ENCODE measurements at places on chromosomes 4 and X. TPM values are rescaled to one million over a fixed set of nuclear protein-coding genes. Genes with fewer than 3 reads are reported as not detected.
A peak's percentile ranks its signal among the peaks of the same experiment; 100 is the strongest.

DNA sequence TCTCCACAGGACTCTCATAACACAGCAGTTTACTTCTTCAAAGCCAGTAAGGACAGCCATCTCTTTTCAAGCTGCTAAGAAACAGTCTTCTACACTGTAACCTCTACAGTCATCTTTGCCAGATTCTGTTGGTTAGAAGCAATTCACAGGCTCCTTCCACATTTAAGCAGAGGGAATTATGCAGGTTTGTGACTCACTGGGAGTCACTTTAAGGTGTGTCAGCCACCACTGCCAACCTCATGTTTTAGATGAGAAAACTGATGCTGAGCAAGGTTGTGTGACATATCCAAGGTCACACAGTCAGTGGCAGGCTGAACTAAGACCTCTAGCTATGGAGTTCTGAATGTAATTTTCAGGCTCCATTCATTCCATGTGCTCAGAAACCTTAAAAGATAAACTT, 143.5 kb downstream of the QDPR start:
- no peak for DNase-seq

GRCh38 chr4:6506616-6507140, 34.3 kb upstream of the PPP2R2C start:
- DNase-seq: no peak

DNA sequence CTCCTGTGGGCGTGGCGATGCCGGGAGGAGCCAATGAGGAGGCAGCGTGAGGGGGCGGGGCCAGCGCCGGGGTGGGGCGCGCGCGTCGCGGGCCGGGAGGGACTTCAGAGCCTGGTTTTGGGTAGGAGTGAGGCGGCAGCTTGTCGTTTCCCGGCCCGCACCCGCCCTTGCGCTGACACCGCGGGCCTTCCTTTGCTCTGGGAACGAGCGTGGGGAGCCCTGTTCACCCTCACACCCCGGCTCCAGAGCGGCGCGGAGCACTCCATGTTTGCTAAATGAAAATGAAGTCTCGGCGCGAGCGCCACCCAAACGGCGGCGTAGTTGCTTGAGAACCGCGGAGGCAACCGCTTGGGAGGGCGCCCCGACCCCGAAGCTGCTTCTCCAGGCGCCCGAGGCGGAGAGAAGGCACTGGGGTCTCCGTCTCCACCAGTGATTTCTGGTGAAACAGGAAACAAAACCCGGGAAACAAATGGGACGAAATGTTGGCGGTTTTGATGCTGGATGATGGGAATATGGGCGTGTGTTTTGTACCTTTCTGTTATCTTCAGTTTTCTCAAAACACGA, 497 bp upstream of the GRPEL1 start:
- no peak for DNase-seq

GRCh38 chr4:55512922-55513571, 33.7 kb downstream of the CLOCK start:
- no peak for DNase-seq

GRCh38 chrX:48165241-48165640, 31.4 kb downstream of the SSX5 start:
- no peak for DNase-seq

DNA sequence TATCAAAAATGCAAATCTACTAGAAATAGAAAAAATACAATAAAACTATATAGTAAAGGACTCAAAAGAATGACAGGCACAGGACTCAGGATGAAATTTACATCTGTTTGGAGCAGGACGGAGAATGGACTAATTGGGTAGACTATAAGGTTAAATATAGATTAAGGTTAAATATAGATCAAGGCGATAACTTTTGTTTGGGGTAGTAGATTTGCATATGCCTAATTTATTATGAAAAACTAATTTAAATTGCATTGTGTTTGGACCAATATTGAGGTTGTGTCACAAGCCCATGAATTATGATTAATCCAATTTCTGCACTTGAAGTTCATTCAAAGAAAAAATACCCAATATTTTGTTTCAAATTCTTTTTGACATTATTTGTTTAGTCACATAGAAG, 31.0 kb downstream of the MTHFD2L start:
- no peak for DNase-seq

TKTL1 gene
- polyA plus RNA-seq: 0.31 TPM

GRCh38 chrX:16756724-16757123, 29.5 kb upstream of the TXLNG start:
- no peak for DNase-seq

ADH1C gene
- 21.1 TPM for polyA plus RNA-seq

DNA sequence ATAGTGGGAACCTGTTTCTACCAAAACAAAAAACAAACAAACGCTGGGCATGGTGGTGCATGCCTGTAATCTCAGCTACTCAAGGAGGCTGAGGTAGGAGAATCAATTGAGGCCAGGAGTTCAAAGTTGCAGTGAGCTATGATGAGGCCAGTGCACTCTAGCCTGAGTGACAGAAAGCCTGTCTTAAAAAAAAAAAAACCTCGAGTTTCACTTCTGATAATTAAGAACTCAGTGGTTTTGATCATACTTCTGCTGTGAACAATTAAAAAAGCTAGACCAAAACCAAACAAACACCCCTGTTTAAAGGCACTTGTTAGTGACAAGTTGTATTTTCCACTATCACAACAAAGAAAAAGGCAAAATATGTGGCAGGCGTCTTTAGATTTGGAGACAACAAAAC, 15.0 kb upstream of the UBE2D3 start:
- DNase-seq: no peak

DNA sequence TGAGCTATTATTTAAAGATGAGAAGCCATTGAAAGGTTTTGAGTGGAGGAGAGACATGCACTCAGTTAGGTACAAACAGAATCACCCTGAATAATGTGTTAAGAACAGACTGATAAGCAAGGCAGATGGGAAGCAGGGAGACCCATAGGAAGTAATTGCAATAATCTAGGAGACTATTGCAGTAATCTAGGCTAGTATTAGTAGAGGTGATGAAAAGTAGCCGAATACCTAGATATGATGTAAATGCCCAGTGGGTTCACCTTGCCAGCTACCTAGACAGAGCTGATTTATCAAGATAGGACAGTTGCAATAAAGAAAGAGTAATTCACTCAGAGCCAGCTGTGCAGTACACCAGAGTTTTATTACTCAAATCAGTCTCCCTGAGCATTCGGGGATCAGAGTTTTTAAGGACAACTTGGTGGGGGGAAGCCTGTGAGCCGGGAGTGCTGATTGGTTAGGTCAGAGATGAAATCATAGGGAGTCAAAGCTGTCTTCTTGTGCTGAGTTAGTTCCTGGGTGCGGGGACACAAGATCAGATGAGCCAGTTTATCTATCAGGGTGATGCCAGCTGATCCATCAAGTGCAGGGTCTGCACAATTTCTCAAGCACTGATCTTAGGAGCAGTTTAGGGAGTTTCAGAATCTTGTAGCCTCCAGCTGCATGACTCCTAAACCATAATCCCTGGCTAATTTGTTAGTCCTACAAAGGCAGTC, 427.5 kb downstream of the RPA4 start:
- no peak for DNase-seq

DNA sequence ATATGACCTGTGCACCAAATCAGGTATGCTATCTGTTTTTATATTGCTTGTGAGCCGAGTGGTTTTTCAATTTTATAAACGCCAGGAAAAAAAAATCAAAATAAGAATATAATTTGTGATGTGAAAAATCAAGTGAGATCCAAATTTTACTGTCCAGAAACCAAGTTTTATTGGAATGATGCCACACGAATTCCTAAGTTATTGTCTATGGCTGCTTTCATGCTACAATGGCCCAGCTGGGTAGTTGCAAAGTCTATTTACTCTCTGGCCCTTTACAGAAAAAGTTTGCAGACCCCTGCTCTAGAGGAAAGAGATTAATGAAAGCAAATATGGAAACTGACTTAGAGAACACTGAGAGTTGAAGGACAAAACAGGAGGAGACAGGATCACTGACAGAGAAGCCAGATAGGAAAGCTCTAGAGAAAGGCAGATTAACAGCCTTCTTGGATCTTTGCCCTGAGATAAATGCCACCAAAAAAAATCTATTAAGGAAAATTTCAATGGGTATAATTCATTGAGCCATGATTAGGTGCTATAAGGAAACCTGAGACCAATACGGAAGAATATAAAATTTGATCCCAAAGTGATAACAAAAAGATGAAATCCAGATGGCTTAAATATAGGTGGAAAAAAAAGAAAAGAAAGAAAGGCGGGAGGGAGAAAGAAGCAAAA, 29.8 kb downstream of the PRSS12 start:
- peak; percentile 19 for DNase-seq

WAS gene
- 4.7 TPM for polyA plus RNA-seq

DNA sequence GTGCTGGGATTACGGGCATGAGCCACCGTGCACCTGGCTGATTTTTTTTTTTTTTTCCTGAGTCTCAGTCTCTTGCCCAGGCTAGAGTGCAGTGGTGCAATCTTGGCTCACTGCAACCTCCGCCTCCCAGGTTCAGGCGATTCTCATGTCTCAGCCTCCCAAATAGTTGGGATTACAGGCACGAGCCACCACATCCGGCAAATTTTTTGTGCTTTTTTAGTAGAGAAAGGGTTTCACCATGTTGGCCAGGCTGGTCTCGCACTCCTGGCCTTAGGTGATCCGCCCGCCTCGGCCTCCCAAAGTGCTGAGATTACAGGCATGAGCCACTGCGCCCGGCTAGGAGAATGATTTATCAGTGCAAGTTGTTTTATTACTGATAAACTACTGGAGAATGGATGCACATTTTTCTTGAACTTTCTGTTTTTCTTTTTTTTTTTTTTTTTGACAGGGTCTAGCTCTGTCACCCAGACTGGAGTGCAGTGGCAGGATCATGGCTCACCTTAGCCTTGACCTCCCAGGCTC, 39.7 kb upstream of the DHRSX start:
- no peak for DNase-seq

GRCh38 chr4:111573386-111573785, 571.9 kb upstream of the FAM241A start:
- no peak for DNase-seq

ALAS2 gene
- polyA plus RNA-seq: 29.1 TPM

- no peak for DNase-seq
These were observed 14.2 kb upstream of the CPE start for GRCh38 chr4:165364452-165365080.

GRCh38 chrX:8103655-8104054, 67.4 kb downstream of the VCX2 start:
- DNase-seq: no peak

DNA sequence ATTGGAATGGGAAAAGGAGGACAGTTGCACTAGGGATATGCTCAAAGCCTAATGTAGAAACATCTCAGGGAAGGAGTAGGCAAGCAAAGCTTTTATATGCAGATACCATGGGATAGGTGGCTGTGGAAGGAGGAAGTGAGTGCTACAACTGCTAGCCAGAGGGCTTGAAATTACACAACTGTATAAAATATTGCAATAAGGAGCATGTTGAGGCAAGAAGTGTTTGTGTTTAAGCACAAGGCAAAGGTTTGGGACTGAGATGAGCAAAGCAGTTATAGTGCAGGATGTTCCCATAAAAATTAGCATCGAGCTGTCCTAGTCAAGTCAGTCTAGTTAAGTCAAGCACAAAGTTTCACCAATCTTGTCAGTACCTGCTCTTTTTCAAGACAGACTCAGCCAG, 35.6 kb upstream of the DCAF8L1 start:
- no peak for DNase-seq

GRCh38 chr4:68589790-68590189, 13.7 kb upstream of the UGT2B17 start:
- no peak for DNase-seq

CSN1S1 gene
- polyA plus RNA-seq: not detected

SEC24D gene
- 44.5 TPM for polyA plus RNA-seq

TMPRSS11A gene
- 0.09 TPM for polyA plus RNA-seq

SSX2 gene
- polyA plus RNA-seq: not detected

CXCL1 gene
- 2.0 TPM for polyA plus RNA-seq

GRCh38 chr4:89915937-89916336, 21.3 kb downstream of the MMRN1 start:
- DNase-seq: no peak

BEX4 gene
- polyA plus RNA-seq: 103 TPM

GRCh38 chrX:73068467-73069364, 10.6 kb downstream of the PABPC1L2A start:
- DNase-seq: no peak

KDR gene
- polyA plus RNA-seq: 97.8 TPM

KANTR gene
- 20.6 TPM for polyA plus RNA-seq

- DNase-seq: peak; percentile 57
These were observed 253.2 kb downstream of the SPRY1 start for GRCh38 chr4:123649645-123650391.

- no peak for DNase-seq
These were observed 96.2 kb downstream of the RBM46 start for GRCh38 chr4:154877110-154877760.

MAMLD1 gene
- 17.3 TPM for polyA plus RNA-seq

DNA sequence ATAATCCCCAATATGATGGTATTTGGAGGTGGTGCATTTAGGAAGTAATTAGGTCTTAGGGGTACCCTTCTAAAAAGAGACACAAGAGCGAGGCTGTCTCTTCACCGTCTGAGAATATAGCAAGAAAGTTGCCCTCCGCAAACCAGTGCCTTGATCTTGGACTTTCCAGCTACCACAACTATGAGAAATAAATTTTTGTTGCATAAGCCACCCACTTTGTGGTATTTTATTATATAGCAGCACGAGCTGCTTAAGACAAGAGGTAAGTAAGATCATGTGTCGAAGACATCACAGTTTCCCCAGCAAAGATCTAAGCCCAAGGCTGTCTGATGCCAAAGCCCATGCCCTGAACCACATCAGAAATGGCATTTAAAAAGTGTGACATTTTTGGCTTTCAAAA, 9.6 kb upstream of the EXOSC9 start:
- no peak for DNase-seq

- no peak for DNase-seq
These were observed 550.5 kb upstream of the DIPK2B start for GRCh38 chrX:45751156-45751555.

- no peak for DNase-seq
These were observed 62.8 kb downstream of the FAM193A start for GRCh38 chr4:2599304-2599654.

- peak; percentile 81 for DNase-seq
These were observed at the start of gene SPIN2B for GRCh38 chrX:57121162-57121755. SPIN2B (minus strand) TSS chrX:57121548.

DNA sequence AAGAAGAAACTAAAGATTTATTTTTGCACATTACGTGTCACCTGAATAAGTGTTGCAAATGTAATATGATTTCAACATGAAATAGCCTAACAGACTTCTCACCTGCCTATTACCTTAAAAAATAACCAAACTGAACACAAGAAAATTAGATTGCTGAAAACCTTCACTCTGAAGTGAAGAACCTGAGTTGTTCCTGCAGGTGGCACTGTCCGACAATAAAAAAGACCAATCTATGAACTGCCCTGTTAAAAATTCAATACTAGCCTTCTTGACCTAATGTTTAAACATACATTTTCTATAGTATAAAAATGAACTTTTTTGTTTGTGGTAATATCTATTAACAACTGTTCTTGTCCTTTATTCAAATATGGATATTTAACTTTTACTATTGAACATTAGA, 69.2 kb upstream of the PNPLA4 start:
- peak; percentile 29 for DNase-seq

- no peak for DNase-seq
These were observed 69.0 kb downstream of the HPRT1 start for GRCh38 chrX:134528960-134529359.
